Stimulated activated effector memory CD8-positive, alpha-beta T cell treated with anti-CD3 and anti-CD28 coated beads, Interleukin-12 subunit alpha, Interleukin-12 subunit beta, amount 100 ng/mL, for 72 hours (primary cell): ENCODE measurements at places on chromosomes 12 and 14.

- no peak for DNase-seq
Measured at GRCh38 chr12:106082216-106083175, 56.3 kb downstream of the NUAK1 start.

DNA sequence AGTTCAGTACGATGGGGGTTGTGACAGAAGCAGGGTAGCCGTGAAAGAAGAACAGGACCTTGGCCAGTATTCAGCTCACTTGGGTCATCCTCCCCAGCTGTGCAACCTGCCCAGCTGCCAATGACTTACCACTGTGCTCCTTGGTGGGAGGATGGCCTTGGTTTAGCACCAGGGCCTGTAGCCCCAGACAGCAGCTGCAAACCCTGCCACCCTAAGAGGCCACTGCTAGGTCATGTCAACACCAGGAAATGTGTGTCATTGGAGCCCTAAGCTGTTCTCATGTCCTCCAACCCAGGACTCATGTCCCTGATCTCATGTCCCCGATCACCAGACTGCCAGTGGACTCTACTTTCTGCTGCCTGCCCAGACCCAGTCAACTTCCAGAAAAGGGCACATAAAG is 3.0 kb upstream of the CRACR2A start:
- DNase-seq: no peak

GRCh38 chr12:475286-475685 is 15.5 kb downstream of the B4GALNT3 start:
- no peak for DNase-seq

- no peak for DNase-seq
Measured at GRCh38 chr14:88348546-88348945, 25.5 kb upstream of the KCNK10 start.

- DNase-seq: no peak
Measured at GRCh38 chr12:59517522-59517921, 78.3 kb upstream of the SLC16A7 start.

- no peak for DNase-seq
Measured at GRCh38 chr12:59404109-59404650, 191.6 kb upstream of the SLC16A7 start.

DNA sequence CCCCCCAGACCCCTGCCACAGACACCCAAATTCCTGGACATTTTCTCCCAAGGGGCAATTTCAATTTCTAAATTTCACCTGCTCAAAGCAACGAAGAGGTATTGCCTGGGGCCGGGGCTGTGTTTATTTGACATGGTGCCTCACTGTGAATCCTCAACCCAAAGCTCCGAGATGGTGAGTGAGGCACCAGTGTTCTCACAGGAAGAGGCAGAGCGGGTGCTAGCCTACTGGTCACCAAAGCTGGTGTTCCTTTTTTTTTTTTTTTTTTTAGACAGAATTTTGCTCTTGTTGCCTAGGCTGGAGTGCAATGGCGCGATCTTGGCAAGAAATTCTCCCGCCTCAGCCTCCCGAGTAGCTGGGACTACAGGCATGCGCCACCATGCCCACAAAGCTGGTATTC is 14.8 kb upstream of the SH2B3 start:
- no peak for DNase-seq

DNA sequence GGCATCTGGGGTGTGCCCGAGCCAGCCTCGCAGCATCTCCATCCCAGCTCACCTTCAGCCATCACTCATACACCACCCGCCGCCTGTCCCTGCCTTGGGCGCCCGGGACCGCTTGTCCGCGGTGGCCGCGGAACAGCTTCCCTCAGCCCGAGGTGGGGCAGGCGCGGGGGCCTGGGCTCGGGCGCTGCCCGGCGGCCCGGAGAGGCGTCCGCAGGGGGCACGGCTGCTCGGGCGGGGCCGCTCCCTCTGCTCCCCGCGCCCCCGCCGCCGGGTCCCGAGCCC is 430 bp downstream of the SLC41A2 start:
- no peak for DNase-seq

- no peak for DNase-seq
Measured at GRCh38 chr14:34055157-34055950, 104.5 kb upstream of the EGLN3 start.

DNA sequence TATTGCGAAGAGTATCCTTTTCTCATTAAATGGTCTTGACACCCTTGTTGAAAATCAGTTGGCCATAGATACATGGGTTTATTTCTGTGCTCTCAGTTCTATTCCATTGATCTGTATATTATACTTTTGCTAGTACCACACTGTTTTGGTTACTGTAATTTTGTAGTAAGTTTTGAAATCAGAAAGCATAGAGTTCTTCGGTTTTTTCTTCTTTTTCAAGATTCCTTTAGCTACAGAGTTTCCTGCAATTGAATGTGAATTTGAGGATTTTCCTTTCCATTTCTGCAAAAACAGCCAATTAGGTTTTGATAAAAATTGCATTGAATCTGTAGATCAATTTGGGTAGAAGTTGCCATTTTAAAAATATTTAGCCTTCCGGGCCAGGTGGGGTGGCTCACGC is 60.2 kb downstream of the ARHGAP5 start:
- DNase-seq: no peak

DNA sequence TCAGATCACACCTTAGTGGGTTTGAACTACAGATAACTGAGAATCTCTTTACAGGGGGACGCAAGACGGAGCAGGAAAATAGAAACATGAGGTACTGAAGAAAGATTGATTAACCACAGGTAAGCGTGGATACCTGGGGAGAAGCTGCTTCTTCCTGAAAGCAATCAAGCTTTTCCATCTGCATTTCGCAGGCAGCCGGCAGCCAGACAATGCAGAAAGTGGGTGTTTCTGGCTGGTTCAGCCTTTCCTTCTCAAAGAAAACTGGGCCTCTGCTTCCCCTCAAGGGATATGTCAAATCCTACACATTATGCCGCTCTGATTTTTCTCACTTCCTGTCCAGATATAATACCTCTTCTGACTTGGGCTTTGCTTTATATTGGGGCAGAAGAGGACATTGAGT is 39.1 kb upstream of the PPFIA2 start:
- DNase-seq: no peak

GRCh38 chr12:47202176-47202575 is 122.4 kb upstream of the AMIGO2 start:
- no peak for DNase-seq

GRCh38 chr14:101028971-101029667 is 125.6 kb upstream of the RTL1 start:
- no peak for DNase-seq

- no peak for DNase-seq
Measured at GRCh38 chr14:30445011-30445793, 113.8 kb upstream of the G2E3 start.

- no peak for DNase-seq
Measured at GRCh38 chr14:92800525-92800924, 6.4 kb downstream of the GOLGA5 start.

DNA sequence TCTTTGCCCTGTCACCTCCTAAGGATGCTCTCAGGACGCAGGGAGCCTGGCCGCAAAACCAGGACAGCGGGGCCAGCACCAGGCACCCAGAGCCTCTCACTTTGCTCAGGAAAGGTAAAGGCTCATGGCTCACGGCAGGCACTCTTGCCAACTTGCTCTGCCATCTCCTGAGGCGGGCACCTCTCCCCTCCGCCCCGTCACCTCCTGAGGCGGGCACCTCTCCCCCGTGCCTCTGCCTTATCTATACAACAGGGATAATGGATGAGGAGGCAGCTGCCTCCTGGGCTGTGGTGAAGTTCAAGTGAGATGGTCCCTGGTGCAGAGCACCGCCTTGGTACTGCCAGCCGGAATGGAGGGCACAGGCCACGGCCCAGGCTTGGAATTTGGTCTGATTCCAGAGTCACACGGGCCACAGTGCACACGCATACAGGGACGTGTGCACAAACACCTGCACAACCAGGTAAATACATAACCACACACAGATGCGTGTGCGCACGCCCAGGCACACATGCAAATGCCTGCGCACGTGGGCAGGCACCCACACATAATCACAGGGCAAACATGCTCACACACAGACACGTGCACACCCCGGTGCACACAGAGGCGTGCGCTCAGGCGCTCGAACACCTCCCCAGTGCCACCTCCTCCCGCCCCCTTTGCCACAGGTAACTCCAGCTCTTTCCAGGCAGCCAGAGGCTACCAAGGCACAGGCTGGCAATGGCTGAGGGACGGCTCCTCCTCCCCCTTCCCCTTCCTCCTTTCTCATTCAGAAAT is 11.6 kb downstream of the DEGS2 start:
- no peak for DNase-seq

DNA sequence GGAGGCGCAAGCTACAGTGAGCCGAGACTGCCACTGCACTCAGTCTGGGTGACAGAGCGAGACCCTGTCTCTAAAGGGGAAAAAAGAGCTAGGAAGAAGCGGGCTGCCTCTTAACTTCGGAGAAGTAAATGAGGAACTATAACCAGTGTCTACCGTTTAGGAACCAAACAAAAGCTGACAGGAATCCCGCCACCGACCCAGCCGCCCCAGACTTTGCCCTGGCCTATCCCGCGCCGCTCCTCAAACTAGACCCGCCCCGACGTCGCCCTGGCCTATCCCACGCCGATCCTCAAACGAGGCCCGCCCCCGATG is 568 bp upstream of the SIVA1 start:
- no peak for DNase-seq

GRCh38 chr12:47100160-47100559 is 20.4 kb upstream of the AMIGO2 start:
- DNase-seq: no peak

DNA sequence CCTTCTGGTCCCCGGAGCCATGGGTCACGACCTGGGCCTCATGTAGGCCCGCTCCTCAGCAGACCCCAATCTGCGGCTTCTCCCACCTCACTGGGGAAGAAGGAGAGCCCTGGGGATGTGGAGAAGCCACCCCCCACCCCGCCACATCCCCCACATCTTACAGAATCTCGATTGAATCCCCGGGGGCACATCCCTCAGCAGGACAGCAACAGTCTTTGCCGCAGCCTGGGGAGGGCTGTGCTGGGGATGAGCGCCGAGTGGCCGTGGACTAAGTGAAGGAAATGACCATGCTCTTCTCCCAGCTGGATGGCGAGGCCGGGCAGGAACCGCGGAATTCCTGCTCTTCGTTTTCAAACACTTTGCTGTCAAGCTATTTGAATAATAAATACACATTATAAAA is 169.0 kb upstream of the RTL1 start:
- no peak for DNase-seq

- no peak for DNase-seq
Measured at GRCh38 chr14:75064205-75064567, 362 bp upstream of the ACYP1 start.

GRCh38 chr12:129903092-129903945 is 506 bp downstream of the TMEM132D start:
- DNase-seq: no peak

GRCh38 chr12:120065472-120065871 is 51.1 kb downstream of the RAB35 start:
- DNase-seq: no peak

- no peak for DNase-seq
Measured at GRCh38 chr14:98916476-98916875, 355.5 kb downstream of the BCL11B start.

DNA sequence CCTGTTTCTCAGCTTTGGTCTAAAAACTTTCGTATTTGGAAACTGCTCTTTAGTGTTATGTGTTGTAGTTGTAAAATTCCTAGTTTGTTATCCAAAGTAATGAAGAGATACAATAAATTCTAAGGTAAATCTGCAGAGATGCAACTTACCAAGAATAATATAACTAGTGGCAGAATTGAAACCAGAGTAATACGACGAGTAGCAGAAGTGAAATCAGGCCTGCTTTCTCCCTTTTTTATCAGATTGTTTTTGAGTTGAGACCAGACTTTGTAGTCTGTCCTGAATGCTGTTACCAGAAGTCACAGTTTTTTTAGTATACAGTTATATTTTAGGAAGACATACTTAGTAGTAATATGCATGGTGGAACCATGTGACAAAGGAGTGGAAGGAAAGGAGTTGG is 12.5 kb downstream of the PAPOLA start:
- DNase-seq: no peak

DNA sequence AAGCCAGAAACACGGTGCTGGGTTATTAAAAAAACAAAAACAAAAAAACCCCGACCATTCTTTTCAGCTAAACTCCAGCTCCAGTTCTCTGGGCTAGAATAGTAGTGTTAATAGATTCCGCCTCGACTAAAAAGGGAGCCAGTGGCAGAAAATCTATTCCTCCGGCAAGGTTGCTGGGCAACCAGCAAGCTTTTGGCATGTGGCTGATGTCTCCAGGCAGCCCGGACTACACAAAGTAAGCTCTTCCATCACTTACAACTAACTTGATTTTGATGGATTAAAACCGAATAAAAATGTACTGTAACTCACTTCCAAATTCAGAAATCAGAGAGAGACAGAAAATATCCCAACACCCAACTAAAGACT is 126.4 kb upstream of the FOXN3 start:
- no peak for DNase-seq

DNA sequence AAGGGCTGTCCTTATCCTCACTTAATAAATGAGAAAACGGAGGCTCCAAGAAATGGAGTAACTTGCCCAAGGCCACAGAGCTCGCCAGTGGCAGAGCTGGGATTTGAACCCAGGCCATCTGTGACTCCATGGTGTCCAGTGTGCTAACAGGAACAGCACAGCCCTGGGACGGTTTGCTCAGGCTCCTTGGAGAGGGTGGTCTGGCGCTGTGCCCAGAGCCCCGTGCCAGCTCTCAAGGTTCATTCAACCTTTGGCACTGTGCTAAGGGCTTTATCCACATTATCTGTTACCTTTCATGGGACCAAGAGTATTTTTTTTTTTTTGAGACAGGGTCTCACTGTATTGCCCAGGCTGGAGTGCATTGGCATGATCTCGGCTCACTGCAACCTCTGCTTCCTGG is 8.1 kb downstream of the DAO start:
- DNase-seq: no peak

GRCh38 chr12:65838330-65838976 is 14.2 kb downstream of the HMGA2 start:
- no peak for DNase-seq

- DNase-seq: no peak
Measured at GRCh38 chr14:79742142-79742541, 469.2 kb downstream of the DIO2 start.

DNA sequence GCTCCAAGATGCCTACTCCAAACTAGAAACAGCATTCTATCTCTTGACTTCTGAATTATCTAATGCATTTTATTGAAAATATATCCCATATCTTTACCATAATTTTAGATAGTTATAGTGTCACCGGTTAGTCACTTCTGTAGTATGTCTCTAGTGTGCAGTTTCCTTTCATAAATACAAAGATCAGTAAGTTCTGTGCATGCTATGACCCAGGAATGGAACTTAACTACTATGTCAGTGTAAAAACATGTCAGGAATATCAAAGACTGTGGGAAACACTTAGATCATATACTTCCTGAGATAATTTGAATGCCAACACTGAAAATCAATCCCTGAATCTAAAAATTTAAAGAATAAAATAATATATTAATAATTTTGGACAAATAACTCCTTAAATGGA is 237.6 kb downstream of the ATXN7L3B start:
- no peak for DNase-seq

- peak; percentile 45 for DNase-seq
Measured at GRCh38 chr12:47832263-47832933, 12.7 kb upstream of the HDAC7 start.
